ENCODE measurements at places on chromosomes 4 and X.

GRCh38 chr4:163473576-163473975 is at the start of gene TKTL2:
TKTL2 (minus strand) TSS chr4:163473754; CDS start chr4:163473734, 20 bp downstream.
- no peak for DNase-seq

DNA sequence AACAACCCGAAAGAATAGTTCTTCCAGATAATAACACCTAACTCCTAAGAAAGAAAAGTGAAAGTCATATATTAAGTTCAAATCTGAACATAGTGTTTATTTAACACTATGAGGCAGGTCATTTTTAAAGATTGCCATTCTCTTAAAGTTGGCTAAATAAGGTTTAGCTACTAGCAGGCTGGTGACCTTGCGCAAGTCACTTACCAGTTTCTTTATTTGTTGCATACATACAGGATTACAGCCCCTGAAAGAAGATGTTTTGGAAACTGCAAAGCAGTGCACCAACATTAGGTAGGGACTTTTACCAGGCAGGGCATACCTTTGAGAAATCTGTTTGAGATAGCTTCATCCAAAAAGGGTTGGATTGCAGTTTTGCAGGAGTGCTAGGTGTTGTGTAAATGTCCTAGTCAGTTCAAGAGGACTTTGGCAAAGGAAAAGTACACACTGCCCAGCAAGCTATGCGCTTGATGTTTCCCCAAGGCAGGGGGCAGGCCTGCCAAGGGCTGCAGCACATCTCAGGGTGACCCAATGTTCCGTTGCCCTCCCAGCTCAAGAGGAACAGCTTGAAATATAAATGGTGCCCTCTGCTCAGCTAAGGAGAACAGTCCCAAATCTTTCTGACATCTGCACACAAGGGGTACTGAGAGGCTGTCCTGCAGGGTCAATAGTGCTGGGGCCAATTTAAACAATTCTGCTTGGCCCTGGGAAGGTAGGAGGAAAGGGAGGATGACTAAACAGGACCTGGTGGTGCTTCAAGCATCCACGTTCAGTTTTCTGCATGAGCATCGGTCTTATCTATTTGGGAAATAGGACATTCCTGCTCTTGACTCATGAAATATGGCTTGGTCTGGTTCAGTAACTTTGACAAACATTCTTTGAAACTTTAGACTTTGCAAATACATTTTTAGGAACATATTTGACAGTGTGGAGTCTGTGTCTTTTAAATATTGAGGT is 130.8 kb downstream of the COL4A6 start:
- no peak for DNase-seq

DNA sequence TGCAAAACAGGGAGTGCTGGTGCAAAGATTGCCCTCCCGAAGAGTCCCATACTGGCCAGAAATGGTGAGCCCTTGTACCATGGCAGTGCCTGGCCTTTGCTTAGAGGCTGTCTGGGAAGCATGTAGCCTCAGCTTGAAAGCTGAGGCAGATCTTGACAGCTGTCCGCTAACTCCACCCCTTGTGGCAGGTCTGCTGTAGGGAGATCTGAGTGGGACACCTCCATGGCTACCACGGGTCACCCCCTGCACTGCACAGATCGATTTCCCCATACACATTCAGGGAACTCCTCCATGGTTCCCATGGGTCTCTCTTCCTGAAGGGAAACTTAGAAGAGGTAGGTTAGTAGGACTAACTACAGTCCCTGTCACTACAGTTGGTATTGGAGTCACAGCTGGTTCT is 6.1 kb upstream of the ACOT9 start:
- no peak for DNase-seq

DNA sequence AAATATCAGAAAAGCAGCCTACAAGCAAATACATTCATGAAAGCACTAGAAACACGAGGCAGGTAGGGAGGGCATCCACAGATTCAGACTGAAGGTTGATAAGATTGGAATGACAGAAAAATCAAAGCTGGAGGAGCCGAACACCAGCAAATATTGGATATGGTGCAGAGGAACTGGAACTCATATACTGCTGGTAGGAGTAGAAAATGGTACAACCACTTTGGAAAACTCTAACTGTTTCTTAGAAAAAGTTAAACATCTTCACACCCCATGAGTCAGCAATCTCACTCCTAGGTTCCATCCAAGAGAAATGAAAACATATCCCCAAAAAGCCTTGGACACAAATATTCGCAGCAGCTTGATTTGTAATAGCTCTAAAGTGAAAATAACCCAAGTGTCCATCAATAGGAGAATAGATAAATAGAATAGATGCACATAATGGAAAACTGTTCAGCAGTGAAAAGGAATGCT is 27.1 kb downstream of the CD99L2 start:
- DNase-seq: no peak

DNA sequence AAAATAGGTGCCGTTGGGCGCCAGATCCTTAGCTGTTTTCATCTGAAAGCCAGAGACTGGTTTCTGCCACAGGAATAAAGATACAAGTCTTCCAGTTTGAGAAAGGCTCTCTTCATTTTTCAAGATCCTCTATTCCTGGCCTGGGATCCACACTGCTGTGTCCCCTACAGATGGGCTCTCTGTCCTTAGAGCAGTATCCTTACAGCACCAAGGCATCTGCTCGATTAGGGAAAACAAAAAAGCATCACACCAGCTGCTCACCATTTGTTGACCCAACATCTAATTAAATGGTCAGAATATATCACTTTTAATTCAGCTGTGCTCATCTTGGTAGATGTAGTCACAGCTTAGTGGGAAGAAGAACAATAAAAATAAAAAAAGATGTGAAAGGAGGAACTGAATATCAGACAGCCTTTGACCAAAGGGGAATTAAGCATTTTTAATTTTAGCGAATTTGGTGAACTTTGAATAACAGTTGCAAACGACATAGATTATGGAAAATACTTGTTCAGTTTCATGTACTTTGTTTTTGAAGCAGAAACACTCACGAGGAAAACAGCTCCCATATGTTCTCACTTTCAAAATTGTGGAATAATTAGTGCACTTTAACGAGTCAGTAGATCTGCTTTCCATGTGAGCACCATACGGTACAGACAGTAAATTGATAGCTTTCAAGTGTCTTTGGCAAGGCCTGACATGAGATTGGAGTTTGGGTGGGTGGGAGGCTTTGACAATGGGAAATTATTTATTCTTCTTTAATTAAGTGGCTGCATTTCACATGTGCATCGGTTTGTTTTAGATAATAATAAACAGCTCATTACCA is 148.4 kb upstream of the CLNK start:
- no peak for DNase-seq

GRCh38 chr4:177895136-177895535 is 452.9 kb upstream of the AGA start:
- no peak for DNase-seq

DNA sequence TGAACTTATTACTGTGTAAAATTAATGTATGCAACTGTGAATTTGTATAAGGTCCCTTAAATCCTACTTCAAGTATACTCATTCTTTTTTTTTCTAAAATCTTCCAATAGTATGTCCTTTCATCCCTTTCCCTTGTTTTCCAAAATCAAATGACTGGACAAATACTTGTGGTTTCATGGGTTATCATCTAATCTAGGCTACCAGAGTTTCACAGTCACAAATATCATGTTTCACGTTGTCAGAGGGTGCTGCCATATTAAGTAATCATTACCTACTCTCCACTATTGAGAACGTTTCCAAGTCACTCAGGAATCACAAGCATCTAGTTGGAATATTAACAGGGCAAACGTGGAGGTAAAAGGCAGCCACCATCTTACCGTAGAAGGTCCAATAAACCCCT is 1235.0 kb upstream of the TENM3 start:
- DNase-seq: no peak

- DNase-seq: peak; percentile 52
Measured at GRCh38 chr4:141307241-141307689, 86.6 kb downstream of the ZNF330 start.

GRCh38 chrX:32483534-32484136 is 727.7 kb downstream of the DMD start:
- peak; percentile 0 for DNase-seq

DNA sequence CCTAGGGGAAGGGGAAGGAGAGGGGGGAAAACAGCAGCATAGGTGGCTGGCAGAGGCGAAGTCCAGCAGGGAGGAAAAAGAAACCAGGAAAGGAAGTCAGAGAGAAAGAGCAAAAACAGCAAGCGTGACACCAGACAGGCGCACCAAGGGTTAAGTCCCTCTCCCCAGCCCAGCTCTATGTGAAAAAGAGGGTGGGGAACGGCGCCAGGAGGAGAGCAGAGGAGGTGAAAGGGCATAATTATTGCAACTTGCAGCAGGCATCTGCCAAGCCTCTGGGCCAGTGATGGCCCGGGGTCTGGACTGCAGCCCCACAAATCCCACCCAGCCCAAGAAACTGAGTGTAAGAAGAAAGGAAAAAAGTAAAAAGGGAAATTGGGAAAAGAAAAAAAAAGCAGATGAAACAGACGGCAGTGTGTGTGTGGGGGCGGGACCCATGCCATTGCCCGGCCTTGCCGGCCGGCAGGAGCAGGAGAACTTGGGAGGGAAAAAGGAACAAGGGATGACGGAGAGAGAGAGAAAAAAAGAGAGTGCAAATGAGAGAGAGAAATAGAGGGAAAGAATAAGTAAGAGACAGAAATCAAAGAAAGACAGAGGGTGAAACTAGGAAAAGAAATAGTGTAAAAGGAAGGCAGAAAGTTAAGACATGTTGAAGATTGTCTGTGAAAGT is 14.1 kb upstream of the RHOXF2 start:
- no peak for DNase-seq

DNA sequence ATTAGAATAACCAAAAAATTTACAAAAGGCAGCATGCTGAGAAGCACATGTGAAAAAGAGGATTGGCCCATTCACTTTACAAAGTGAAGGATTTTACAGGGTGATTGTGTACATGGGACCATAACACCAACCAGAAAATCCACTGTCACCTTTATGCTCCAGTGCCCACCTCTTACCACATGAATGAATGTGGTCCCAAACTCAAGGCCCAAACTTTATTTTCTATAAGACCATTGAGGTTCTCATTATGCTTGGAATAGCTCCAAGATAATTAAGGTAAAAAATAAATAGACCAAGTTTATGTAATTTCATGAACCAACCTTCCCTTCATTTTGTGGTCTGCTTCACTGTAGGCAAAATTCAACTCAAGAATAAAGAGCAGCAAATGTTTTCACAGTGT is 24.3 kb upstream of the MYOZ2 start:
- DNase-seq: no peak

GRCh38 chr4:158527516-158527915 is 5.8 kb downstream of the RXFP1 start:
- DNase-seq: no peak

DNA sequence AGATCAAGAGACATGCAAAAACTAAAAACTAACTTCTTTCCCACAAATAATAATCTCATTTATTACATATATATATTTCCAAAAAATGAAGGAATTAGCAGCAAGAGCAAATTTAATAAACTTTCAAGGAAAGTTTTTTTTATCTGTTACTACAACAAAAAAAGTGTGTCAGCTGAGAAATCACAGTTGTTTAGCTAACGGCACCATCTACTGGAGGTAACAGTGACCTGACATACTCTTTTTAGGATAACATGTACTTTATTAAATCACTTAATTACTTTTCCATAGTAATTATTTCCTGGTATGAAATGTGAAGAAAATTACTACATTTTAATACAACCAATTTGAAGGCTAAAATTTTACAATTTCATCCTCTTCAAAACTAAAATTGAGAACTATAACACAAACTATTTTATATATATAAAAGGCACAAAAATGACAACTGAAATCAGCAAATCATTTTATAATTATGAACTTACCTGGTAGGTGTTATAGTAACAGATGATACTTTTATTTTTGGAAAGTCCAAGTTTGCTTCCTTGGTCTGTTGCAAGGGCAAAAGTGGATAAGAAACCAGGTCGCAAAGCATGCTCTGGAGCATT is 9.1 kb downstream of the LAMTOR3 start:
- peak; percentile 30 for DNase-seq

GRCh38 chr4:7654550-7655445 is 220.1 kb upstream of the PSAPL1 start:
- no peak for DNase-seq

GRCh38 chr4:102843273-102843672 is 15.9 kb upstream of the UBE2D3 start:
- no peak for DNase-seq

GRCh38 chr4:185101354-185101890 is 41.6 kb upstream of the SLC25A4 start:
- no peak for DNase-seq

DNA sequence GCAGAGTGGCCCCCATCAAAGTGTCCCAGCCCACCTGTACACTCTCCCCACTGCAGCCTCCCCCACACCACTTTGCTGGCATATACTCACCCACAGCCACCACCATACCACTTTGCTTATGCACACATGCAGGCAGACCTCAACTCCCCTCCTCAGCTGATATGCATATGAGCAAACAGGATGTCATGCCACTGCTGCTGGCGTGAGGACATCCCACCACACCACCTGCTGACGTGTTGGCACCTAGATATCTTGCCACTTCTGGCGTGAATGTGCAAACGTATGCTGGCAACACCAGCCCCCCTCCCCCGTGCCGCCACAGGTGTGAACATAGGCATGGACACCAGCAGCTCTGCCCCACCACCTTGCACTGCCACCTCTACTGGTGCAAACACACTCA is 22.4 kb upstream of the MAGEA8 start:
- no peak for DNase-seq

- no peak for DNase-seq
Measured at GRCh38 chr4:118141240-118141639, 107.0 kb downstream of the NDST3 start.

DNA sequence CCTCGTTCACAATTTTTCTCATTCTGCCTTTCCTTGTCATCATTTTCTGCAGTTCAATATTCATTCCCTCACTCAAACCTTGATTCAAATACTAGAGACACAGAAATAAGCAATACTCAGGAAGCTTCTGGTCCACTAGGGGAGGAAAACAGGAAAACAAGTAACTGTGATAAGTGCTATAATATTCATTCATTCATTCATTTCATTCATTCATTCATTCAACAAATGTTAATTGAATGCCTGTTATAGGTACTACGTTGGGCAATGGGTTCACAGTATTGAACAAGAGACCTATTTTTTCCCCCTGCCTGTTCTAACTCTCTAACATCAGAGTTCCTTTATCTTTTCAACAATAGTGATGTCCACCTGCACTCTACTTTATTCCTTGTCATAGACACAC is 104.0 kb downstream of the HDAC8 start:
- DNase-seq: no peak

DNA sequence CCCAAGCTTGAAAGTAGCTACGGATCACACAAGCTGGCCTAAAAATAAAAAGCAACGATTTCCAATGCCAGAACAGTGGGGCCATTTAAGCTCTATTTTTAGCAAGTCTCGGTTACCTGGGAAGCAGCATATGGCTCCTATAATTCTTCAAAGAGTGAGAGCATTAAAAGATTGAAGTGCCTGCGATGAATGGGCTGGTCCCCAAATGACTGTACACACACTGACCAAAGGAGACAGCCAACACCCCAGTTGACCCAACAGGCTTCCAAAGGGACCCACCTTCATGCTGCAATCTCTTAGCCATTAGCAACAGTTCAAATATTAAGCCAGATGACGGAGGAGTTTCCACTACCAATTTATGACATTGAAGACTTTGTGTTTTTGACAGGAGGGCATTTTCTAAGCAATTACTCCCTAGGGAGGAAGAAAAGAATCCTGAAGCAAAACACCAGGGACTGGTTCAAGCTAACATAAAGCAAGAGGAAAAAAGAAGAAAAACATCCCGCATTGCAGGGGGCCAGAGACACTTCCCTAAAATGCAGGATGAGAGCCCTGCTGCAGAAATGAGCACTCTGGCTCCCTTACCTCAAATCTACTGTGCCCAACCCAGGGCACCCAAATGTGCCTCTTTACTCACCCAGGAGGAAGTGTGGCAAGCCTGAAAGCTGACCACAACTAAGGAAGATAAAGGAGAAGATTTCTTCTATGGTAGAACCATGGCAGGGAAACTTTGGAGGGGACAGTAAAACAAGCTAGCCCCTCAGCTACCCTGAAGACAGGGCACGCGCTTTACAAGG is 21.6 kb downstream of the SH3KBP1 start:
- no peak for DNase-seq
